Esophagus squamous epithelium (tissue), 5 donors: ENCODE measurements at places on chromosomes 4 and X.

DNA sequence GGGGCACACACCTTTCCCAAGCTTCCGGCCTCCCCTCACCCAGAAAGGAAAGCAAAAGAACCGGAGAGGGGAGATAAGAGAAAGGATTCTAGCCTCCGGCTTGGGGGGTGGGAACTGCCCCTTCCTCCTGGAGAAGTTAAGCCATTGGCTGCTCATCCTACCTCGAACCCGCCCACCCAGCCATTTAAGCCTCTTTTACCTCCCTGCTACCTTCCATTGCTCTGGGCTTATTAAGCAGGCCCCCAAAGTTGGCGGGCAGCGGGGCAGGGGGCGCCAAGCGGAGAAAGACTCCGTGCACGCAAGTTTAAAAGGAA, 2.3 kb downstream of the MAML3 start:
- no peak for DNase-seq

DNA sequence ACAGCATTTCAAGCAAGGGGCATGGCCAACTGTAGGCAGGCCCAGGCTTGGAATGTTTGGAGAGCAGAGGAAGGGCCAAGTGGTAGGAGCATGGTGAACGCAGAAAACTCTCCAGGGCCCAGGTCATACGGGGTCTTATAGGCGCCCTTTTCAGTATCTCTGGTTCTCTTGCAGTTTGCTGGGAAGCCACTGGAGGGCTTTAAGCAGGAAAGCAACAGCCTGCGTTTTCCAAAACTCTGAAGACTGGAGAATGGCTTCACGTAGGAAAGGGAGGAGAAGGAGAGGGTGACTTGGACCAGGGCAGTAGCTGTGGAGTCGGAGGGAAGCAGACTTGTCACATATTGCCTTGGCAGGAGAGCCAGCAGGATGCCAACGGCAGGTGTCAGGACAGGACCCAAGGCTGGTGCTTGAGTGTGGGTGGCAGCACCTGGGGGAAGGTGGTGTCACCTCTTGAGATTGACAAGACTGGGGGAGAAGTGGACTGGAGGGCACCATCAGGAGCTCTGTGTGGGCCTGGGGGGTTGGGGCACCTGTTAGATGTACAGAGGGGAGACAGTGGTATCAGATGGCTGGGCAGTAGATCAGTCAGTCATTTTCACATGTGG, 21.9 kb downstream of the TKTL1 start:
- no peak for DNase-seq

DNA sequence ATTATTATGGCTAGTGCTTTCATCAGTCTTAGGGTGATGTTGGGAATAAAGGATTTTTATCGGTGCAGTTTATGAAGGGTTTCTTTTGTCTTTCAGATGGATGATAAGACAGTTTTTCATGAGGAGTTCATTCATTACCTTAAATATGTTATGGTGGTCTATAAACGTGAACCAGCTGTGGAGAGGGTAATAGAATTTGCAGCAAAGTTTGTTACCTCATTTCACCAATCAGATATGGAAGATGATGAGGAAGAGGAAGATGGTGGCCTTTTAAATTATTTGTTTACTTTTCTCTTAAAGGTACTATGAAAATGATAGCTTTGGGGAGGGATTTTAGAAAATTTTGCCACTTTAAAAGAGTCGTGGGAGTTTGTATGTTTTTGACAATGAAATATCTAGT, 1.3 kb downstream of the NCAPG start:
- no peak for DNase-seq

GRCh38 chr4:78288327-78288726, 231.2 kb downstream of the FRAS1 start:
- DNase-seq: no peak
